ENCODE measurements at places on chromosomes 5 and 9. TPM values are rescaled to one million over a fixed set of nuclear protein-coding genes. Genes with fewer than 3 reads are reported as not detected.

GRCh38 chr5:109450129-109450877, 40.5 kb upstream of the PJA2 start:
- DNase-seq: no peak
- no peaks in the 10 kb centered on the region for H3K27me3 ChIP-seq
- no peak overlapping the region for H3K4me3 ChIP-seq
- no peak overlapping the region for H3K27ac ChIP-seq

- H3K4me3 ChIP-seq: no peak overlapping the region
- no peak for DNase-seq
- H3K27me3 ChIP-seq: no peaks in the 10 kb centered on the region
- H3K27ac ChIP-seq: no peak overlapping the region
- H3K36me3 ChIP-seq: no peaks in the 10 kb centered on the region
- peaks cover 11% of the 10 kb centered on the region for H3K4me1 ChIP-seq
Observed at GRCh38 chr9:129107651-129108050, 2.9 kb downstream of the CRAT start.

GRCh38 chr5:156479849-156480248, 152.9 kb downstream of the SGCD start:
- H3K27ac ChIP-seq: no peak overlapping the region
- H3K4me1 ChIP-seq: no peaks in the 10 kb centered on the region
- no peaks in the 10 kb centered on the region for H3K27me3 ChIP-seq
- no peaks in the 10 kb centered on the region for H3K36me3 ChIP-seq
- H3K4me3 ChIP-seq: no peak overlapping the region
- no peak for DNase-seq

- H3K4me3 ChIP-seq: no peak overlapping the region
- H3K36me3 ChIP-seq: no peaks in the 10 kb centered on the region
- H3K27me3 ChIP-seq: peaks cover 57% of the 10 kb centered on the region
- H3K27ac ChIP-seq: no peak overlapping the region
- H3K4me1 ChIP-seq: no peaks in the 10 kb centered on the region
Observed at GRCh38 chr9:117403403-117403811, 11.4 kb downstream of the ASTN2 start.

GRCh38 chr5:165370233-165370632, 1864.8 kb downstream of the MAT2B start:
- no peaks in the 10 kb centered on the region for H3K4me1 ChIP-seq
- no peaks in the 10 kb centered on the region for H3K36me3 ChIP-seq
- H3K4me3 ChIP-seq: no peak overlapping the region
- H3K27me3 ChIP-seq: peaks cover 47% of the 10 kb centered on the region
- no peak overlapping the region for H3K27ac ChIP-seq

GRCh38 chr5:73810429-73810828, 184.4 kb downstream of the ARHGEF28 start:
- no peak overlapping the region for H3K4me3 ChIP-seq
- no peak overlapping the region for H3K27ac ChIP-seq
- no peaks in the 10 kb centered on the region for H3K36me3 ChIP-seq
- H3K4me1 ChIP-seq: no peaks in the 10 kb centered on the region
- H3K27me3 ChIP-seq: no peaks in the 10 kb centered on the region

- no peak overlapping the region for H3K4me3 ChIP-seq
- no peaks in the 10 kb centered on the region for H3K36me3 ChIP-seq
- H3K27ac ChIP-seq: no peak overlapping the region
Observed at GRCh38 chr9:12705738-12706391, 12.7 kb downstream of the TYRP1 start.

DNA sequence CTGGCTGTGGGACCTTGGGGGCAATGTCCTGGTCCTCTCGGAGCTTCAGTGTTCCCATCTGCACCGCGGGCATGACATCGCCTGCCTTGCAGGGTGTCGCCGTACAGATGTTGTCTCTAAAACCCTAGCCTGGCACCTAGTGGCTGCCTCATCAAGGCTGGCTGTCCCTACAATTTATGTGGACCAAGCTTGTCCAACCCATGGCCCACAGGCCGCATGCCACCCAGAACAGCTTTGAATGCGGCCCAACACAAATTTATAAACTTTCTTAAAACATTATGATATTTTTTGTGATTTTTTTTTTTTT, 18.3 kb upstream of the ASS1 start:
- peaks cover 23% of the 10 kb centered on the region for H3K4me1 ChIP-seq
- H3K4me3 ChIP-seq: no peak overlapping the region
- peaks cover 13% of the 10 kb centered on the region for H3K27me3 ChIP-seq
- no peak overlapping the region for H3K27ac ChIP-seq
- no peak for DNase-seq
- no peaks in the 10 kb centered on the region for H3K36me3 ChIP-seq

DNA sequence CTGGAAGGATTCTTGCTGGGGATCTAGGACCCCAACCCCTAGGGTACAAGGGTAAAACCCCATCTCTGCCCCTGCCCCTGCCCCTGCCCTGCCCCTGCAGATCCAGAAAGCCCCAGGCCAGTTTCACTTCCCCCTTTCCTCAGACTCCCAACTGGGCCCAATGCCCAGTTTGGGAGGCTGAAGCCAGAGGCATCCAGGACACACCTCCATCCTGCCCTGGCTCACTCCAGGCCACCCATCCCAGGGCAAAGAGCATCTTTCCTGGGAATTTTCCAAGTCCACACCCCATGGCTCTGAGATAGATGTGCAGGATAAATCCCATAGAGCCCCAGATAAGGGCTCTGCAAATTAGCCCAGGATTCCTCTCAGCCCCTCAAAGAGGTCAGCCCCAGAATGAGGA, 17.4 kb downstream of the CNTFR start:
- H3K27ac ChIP-seq: no peak overlapping the region
- peaks cover 3% of the 10 kb centered on the region for H3K4me1 ChIP-seq
- no peaks in the 10 kb centered on the region for H3K27me3 ChIP-seq
- H3K4me3 ChIP-seq: no peak overlapping the region

- H3K27ac ChIP-seq: no peak overlapping the region
- H3K4me1 ChIP-seq: no peaks in the 10 kb centered on the region
- no peak overlapping the region for H3K4me3 ChIP-seq
- H3K36me3 ChIP-seq: no peaks in the 10 kb centered on the region
Observed at GRCh38 chr9:73347720-73348119, 196.1 kb downstream of the ANXA1 start.

DNA sequence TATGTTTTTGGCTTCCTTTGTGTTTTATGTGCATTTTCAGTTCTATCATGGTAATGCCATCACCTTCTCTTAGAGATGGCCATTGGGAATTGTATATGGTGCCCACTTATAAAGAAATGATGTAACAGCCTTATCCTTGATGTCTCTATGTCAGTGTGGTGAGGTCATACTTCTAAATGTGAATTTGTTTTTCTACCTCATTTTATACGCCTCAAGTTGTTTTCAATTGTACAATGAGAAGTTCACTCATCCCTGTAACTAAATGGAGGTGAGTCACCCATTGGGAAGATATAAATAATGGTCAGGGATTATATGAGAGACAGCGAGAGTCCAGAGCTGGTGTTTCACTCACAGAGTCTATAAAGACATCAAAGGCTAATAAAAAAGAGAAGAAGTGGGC, 402.4 kb downstream of the AGTPBP1 start:
- H3K4me3 ChIP-seq: no peak overlapping the region
- H3K4me1 ChIP-seq: no peaks in the 10 kb centered on the region
- H3K27me3 ChIP-seq: peaks cover 49% of the 10 kb centered on the region
- H3K36me3 ChIP-seq: no peaks in the 10 kb centered on the region

GRCh38 chr9:110050925-110051355, 157.0 kb downstream of the C9orf152 start:
- no peaks in the 10 kb centered on the region for H3K4me1 ChIP-seq
- H3K27ac ChIP-seq: no peak overlapping the region
- no peak overlapping the region for H3K4me3 ChIP-seq
- no peaks in the 10 kb centered on the region for H3K27me3 ChIP-seq
- peak; percentile 63 for DNase-seq
- H3K36me3 ChIP-seq: no peaks in the 10 kb centered on the region

DNA sequence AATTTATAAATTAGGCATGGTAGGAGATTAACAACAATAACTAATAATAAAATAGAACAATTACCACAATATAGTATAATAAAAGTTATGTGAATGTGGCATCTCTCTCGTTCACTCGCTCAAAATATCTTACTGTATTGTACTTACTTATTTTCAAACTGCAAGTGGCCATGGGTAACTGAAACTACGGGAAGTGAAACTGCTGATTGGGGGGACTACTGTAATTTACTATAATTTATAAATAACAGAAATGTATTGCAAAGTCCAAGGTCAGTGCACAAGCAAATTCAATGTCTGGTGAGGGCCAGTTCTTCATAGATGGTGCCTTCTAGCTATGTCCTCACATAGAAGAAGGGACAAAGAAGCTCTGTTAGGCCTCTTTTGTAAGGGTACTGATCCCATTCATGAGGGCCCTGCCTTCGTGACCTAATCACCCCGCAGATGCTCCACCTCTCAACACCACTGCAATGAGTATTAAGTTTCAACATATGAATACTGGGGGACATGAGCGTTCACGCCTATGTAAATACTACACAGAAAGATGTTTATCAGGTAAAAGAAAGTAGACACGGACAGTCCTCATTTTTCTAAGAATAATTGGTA, 39.0 kb downstream of the KCNIP1 start:
- no peaks in the 10 kb centered on the region for H3K36me3 ChIP-seq
- DNase-seq: no peak
- H3K27ac ChIP-seq: no peak overlapping the region

DNA sequence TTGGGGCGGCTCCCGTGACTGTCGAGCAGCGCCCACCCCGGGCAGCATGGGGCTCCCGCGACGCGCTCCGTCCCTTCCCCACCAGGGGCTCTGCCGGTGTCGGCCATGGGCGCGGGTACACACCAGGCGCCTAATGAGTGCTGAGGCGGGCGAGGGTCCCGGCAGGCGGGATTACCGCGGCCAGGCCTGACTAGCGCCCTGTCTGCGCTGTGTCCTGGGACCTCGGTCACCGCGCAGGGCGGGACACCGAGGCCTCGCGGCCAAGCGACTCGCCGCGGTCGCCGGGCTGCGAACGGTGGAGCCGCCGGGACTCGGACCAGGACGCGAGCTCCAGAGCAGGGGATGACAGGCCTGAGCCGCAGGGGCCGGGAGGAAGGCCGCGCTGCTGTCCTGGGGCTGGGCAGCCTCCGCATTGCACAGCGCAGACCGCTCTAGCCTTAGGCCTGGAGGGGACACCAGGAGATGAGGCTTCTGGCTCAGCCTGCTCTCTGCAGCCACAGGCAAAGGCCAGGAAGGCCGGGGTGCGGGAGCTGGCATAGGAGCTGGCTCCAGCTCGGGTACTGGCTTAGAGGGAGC, 14.1 kb downstream of the LCN10 start:
- peak overlapping the region; percentile 95 for H3K4me3 ChIP-seq
- H3K36me3 ChIP-seq: peaks cover 32% of the 10 kb centered on the region
- H3K4me1 ChIP-seq: peaks cover 20% of the 10 kb centered on the region
- DNase-seq: no peak
- H3K27me3 ChIP-seq: no peaks in the 10 kb centered on the region
- peak overlapping the region; percentile 94 for H3K27ac ChIP-seq

DNA sequence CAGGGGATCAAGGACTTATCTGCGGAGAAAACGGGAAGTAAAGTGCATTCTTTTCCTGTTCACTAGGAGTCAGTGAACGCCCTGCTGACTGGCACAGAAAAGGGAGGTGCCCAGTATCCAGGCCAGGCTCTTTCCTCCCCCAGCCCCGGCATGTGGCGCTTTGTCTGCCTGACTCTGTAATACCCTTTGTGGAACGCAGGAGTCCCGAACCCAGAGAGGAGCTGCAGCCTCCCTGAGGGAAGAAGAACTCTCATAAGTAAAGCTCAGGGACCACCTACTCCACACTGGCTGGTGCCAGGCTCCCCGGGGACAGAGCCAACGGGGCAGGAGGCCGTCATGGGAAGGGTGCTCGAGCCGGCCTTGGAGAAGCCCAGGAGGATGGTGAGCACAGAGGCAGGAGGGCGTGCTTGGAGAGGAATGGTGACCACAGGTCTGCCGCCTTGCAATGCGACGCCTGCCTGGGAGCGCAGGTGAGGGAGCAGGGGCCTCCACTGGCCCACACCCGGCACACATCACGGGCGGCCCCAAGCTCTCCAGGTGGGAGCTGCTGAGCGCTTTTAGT, 31.5 kb downstream of the VAV2 start:
- H3K27ac ChIP-seq: no peak overlapping the region
- no peaks in the 10 kb centered on the region for H3K27me3 ChIP-seq
- H3K4me1 ChIP-seq: peaks cover 11% of the 10 kb centered on the region
- no peaks in the 10 kb centered on the region for H3K36me3 ChIP-seq

GRCh38 chr9:92617195-92617813, 52.6 kb downstream of the IPPK start:
- peaks cover 23% of the 10 kb centered on the region for H3K36me3 ChIP-seq
- no peak for DNase-seq
- H3K27ac ChIP-seq: no peak overlapping the region
- no peaks in the 10 kb centered on the region for H3K27me3 ChIP-seq

- H3K27me3 ChIP-seq: no peaks in the 10 kb centered on the region
- no peak for DNase-seq
- H3K27ac ChIP-seq: no peak overlapping the region
- H3K4me1 ChIP-seq: no peaks in the 10 kb centered on the region
- peak overlapping the region; percentile 98 for H3K4me3 ChIP-seq
- no peaks in the 10 kb centered on the region for H3K36me3 ChIP-seq
Observed at GRCh38 chr5:122774519-122774860, 390 bp upstream of the SNX2 start.

GRCh38 chr5:93395971-93396379, 185.0 kb downstream of the NR2F1-AS1 start:
- DNase-seq: no peak
- H3K4me3 ChIP-seq: no peak overlapping the region
- no peak overlapping the region for H3K27ac ChIP-seq
- no peaks in the 10 kb centered on the region for H3K27me3 ChIP-seq

Gene BSPRY
- total RNA-seq: not detected

Gene AP3S1
- total RNA-seq: 71.8 TPM

Gene PCDHAC2
- 7.1 TPM for total RNA-seq

Gene F2RL1
- total RNA-seq: 0.39 TPM

Gene PCDHB3
- 2.6 TPM for total RNA-seq

Gene DHX29
- total RNA-seq: 30.3 TPM

Gene GDA
- not detected for total RNA-seq

Gene ALDH1A1
- 8.8 TPM for total RNA-seq

Gene C5orf46
- not detected for total RNA-seq

Gene LTC4S
- 0.58 TPM for total RNA-seq

Gene LVRN
- not detected for total RNA-seq

Gene GNA14
- 3.8 TPM for total RNA-seq

Gene MLANA
- total RNA-seq: not detected

Gene CTNND2
- total RNA-seq: not detected

All from A673 (cell line).